Osteoblast (primary cell): ENCODE measurements at places on chromosomes 13 and 19. TPM values are rescaled to one million over a fixed set of nuclear protein-coding genes. Genes with fewer than 3 reads are reported as not detected.

Gene SLC1A6
- not detected in 2 replicates for total RNA-seq

Gene YIPF2
- total RNA-seq, result 114 and 126 TPM in 2 replicates

Gene ZNF805
- total RNA-seq, result 32.1 and 34.0 TPM in 2 replicates

Gene HSH2D
- total RNA-seq, result 0.36 TPM in 1 of 2 replicates, not detected in the other

Gene SPINT2
- 1.8 and 2.2 TPM in 2 replicates for total RNA-seq

Gene LAIR2
- not detected in 2 replicates for total RNA-seq

Gene CLEC4M
- not detected in 2 replicates for total RNA-seq

Gene SIGLEC8
- total RNA-seq, result not detected in 2 replicates

Gene RB1
- 29.8 and 33.3 TPM in 2 replicates for total RNA-seq

Gene DNAAF3
- total RNA-seq, result 0.59 and 0.72 TPM in 2 replicates

Gene AMH
- total RNA-seq, result under 0.01 and 0.29 TPM in 2 replicates

Gene TMEM145
- not detected in 2 replicates for total RNA-seq

Gene KRTDAP
- not detected in 2 replicates for total RNA-seq

Gene ATP8A2
- total RNA-seq, result 0.72 and 0.88 TPM in 2 replicates

Gene LGALS7B
- total RNA-seq, result not detected in 2 replicates

Gene CD37
- 0.36 TPM in 1 of 2 replicates, not detected in the other for total RNA-seq

Gene NAXD
- 13.8 and 15.9 TPM in 2 replicates for total RNA-seq

Gene FPR1
- total RNA-seq, result 4.4 and 5.1 TPM in 2 replicates

Gene NCR1
- total RNA-seq, result 0.36 and 0.59 TPM in 2 replicates

Gene BRSK1
- total RNA-seq, result 1.8 and 4.0 TPM in 2 replicates

Gene ELAVL1
- total RNA-seq, result 23.0 and 25.7 TPM in 2 replicates

Gene C19orf85
- not detected in 2 replicates for total RNA-seq

Gene ZNF382
- 12.3 and 16.2 TPM in 2 replicates for total RNA-seq

Gene LILRB4
- total RNA-seq, result under 0.01 TPM in 1 of 2 replicates, not detected in the other

Gene ACTMAP
- 1.1 and 1.5 TPM in 2 replicates for total RNA-seq

Gene CATSPERD
- under 0.01 TPM in 2 replicates for total RNA-seq

Gene FFAR3
- not detected in 2 replicates for total RNA-seq

Gene PMIS2
- total RNA-seq, result not detected in 2 replicates

Gene UBE2L5
- total RNA-seq, result 0.59 TPM in 1 of 2 replicates, not detected in the other

Gene OLFM4
- under 0.01 and 0.29 TPM in 2 replicates for total RNA-seq

Gene FAM83E
- total RNA-seq, result 0.29 TPM in 1 of 2 replicates, not detected in the other

Gene ZNF816
- total RNA-seq, result 8.3 and 9.8 TPM in 2 replicates

Gene ZNF416
- 4.3 and 6.2 TPM in 2 replicates for total RNA-seq

Gene FCER2
- not detected in 2 replicates for total RNA-seq

Gene PGLYRP2
- total RNA-seq, result not detected in 2 replicates
